ENCODE measurements at places on chromosomes 16 and 17. TPM values are rescaled to one million over a fixed set of nuclear protein-coding genes. Genes with fewer than 3 reads are reported as not detected.

- no peak for DNase-seq
Measured at GRCh38 chr17:45332989-45333701, 16.3 kb upstream of the MAP3K14 start.

The OMG gene
- total RNA-seq = 9.9 TPM

The CCL17 gene
- not detected for total RNA-seq

- DNase-seq = no peak
Measured at GRCh38 chr16:2042986-2043666, 4.5 kb downstream of the NTHL1 start.

The FOXJ1 gene
- 0.48 TPM for total RNA-seq

DNA sequence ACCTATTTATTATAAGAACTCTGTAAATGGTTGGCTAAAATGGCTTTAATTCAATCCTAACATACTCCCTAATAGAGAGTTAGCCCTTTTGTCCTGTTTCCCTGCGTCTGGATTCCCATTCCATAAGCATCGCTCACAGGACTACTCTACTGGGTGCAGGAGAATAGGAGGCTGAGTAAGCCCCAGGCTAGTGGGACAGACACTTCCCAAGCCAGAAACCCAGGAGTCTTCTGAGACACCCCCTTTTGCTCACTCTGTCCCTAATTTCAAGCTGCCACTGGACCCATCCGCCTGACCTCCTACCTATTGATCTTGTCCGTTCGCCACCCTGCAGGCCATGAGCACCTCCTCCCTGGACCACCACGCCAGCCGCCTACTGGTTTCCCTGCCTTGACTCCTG, 16.7 kb upstream of the TOB1 start:
- DNase-seq = no peak

The SPN gene
- total RNA-seq = 0.96 TPM

- DNase-seq = no peak
Measured at GRCh38 chr17:49588312-49588711, 12.6 kb downstream of the NXPH3 start.

GRCh38 chr16:89446975-89447293, 43.4 kb downstream of the ANKRD11 start:
- DNase-seq = no peak

The COTL1 gene
- total RNA-seq = 101 TPM

The FBXO39 gene
- total RNA-seq = 5.5 TPM

- no peak for DNase-seq
Measured at GRCh38 chr17:74186498-74186897, 17.0 kb upstream of the RPL38 start.
